COLO829 (cell line): ENCODE measurements at places on chromosomes 7 and 10.

DNA sequence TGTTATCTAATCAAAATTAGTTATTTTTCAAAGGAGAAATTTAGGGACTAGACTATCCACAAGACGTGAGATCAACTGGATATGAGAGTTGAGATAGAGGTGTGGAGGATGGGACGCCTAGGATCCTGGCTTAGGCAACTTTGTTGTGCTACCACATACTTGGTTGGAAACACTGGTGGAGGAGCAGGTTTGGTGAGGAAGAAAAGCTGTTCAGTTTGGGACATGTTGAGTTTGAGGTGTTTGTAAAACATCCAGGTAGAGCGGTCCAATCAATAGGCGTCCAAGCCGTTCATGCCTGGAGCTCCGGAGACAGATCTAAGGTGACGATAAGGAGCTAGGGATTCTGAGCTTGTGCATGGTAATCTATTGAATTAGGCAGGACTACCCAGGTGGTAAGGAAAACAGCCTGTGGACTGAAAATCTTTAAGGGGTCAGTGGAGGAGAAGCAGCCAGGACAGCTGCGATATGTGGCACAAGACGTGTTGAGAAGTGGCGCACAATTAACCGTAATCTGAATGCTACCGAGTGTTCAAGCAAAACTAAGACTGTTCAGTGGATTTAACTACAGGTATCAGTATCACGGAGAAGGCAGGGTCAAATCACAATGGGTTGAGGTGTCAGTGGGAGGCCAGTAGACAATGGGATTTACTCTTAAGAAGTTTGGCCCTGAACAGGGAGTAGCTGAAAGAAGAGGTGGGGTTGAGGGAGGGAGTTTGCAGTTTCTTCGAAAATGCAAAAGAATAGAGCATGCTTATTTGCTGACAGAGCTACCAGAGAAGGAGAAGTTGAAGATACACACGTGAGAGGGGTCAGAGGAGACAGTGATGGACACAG is 16.1 kb upstream of the TRPV6 start:
- no peak for DNase-seq

DNA sequence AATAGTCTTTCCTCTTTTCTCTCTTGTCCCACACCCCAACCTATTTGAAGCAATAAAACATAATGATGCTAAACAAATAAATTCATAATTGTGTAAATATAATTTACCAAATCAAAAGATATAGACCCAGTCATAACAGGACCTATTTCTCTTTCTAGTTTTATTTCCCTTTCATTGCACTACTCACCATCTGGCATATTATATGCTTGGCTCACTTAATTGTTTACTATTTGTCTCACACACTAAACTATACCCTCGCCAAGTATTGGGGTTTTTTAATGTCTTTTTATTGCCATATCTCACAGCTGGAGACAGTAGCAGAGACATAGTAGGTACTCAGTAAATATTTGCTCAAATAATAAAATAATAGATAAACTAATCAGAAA is 597.5 kb upstream of the PCDH15 start:
- DNase-seq: no peak

DNA sequence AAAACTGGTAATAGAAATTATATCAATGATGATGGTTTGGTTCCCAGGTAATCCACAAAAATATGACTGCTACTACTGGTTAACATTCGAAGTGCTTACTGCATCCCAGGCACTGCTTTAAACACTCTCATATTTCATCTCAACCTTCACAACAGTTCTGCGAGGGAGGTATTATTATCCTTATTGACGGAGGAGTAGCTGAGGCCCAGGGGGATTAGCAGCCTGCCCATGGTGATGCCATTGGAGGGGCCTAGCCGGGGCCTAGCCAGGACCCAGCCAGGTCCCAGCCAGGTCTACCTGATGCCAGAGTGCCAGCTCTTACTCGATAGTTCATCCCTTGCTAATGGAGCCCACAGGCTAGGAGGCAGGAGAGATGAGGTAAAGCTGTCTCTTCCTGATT is 217.1 kb downstream of the FAM107B start:
- DNase-seq: no peak

DNA sequence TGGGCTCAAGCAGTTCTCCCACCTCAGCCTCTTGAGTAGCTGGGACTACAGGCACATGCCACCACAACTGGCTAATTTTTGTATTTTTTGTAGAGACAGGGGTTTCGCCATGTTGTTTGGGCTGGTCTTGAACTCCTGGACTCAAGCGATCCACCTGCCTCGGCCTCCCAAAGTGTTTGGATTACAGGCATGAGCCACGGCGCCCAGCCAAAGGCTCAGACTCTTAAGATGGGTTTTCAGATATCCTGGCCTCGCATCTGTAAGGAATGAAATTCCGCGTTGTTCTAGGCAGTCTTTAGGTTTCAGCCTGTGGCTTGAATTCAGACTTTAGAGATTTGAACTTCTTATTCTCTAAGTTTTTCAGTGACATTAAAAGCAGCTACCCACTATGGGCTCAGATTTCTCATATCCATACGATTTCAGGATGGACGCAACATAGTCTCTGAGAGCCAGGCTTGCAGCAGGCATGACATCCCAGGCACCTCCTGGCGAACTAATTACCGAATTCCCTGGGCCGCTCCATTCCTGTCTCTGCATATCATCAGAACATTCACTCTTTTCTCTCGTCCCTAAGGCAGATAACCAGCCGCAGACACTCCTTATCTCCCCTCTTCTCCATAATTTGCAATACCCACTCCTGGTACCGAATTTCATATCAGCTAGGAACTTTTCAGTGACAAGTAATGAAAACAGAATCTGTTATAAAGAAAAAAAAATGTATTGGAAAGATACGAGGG is 29.7 kb downstream of the IL15RA start:
- DNase-seq: no peak

DNA sequence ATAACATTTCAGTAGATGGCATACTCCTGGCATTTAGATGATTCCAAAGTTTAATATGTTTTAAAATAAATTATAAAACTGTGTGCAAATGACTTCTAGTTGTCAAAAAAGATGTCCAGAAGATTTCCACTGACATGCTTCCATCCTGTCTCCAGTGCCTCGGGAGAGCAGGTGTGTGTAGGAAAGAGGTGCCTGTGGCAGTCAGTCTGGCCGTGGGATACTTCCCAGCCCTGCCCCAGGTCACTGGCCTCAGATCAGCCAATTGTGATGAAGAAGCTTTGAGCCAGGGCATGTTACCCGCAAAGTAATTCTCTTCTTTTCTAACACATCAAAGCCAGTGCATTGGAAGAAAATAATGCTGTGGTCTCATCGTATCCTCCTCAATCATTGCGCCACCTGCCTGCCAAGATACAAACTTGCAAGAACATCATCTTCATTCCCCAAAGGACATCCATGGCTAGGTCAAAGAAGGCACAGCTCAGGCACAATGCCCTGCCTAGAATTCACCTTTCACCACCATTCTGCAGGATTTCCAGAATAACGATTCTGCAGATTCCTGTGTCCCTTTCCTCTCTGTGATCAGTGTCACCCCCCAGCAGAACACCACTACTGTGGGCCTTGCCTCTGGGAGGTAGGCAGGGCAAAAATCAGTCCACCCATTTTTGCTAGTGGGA is 6.3 kb upstream of the KCNMA1 start:
- peak; percentile 32 for DNase-seq

GRCh38 chr7:45202625-45203024 is 45.0 kb downstream of the RAMP3 start:
- DNase-seq: no peak

- DNase-seq: no peak
Observed at GRCh38 chr7:133135451-133135850, 53.6 kb upstream of the CHCHD3 start.

DNA sequence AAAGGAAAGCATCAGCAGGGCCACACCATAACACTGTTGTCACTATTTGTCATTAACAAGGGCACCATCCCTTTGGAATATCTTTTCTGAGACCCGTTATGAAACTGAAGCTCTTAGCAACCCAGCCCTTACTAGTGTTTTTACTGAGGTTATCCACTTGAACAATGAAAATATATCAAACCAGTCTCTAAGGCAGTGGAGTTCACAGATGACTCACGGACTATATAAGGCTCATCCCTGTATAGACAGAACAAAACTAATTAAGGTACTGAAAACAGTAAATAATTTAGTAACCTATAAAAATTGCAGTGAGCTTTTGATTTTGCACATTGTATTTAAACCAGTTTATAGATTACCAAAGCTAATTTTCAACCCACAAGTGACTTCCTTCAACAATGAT is 196.0 kb downstream of the ELAPOR2 start:
- no peak for DNase-seq
